ENCODE measurements at places on chromosomes 6 and 20.

DNA sequence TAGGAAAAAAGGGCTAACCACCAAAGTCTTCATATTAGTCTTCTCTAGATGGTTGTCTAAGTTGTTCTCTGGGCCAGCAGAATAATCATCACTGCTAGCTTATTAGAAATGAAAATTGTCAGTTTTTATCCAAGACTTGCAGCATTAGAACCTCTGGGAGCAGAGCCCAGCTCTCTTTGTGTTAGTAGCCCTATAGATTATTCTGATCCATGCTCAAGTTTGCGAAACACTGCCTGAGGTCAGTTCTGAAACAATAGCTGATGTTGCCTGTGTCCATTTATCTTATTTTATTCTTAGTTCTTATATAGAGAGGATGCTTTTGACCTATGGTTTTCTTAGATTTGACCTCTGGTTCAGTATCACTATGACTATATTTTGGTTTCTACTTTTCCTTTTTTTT is 66.9 kb downstream of the BCKDHB start:
- DNase-seq, result no peak

DNA sequence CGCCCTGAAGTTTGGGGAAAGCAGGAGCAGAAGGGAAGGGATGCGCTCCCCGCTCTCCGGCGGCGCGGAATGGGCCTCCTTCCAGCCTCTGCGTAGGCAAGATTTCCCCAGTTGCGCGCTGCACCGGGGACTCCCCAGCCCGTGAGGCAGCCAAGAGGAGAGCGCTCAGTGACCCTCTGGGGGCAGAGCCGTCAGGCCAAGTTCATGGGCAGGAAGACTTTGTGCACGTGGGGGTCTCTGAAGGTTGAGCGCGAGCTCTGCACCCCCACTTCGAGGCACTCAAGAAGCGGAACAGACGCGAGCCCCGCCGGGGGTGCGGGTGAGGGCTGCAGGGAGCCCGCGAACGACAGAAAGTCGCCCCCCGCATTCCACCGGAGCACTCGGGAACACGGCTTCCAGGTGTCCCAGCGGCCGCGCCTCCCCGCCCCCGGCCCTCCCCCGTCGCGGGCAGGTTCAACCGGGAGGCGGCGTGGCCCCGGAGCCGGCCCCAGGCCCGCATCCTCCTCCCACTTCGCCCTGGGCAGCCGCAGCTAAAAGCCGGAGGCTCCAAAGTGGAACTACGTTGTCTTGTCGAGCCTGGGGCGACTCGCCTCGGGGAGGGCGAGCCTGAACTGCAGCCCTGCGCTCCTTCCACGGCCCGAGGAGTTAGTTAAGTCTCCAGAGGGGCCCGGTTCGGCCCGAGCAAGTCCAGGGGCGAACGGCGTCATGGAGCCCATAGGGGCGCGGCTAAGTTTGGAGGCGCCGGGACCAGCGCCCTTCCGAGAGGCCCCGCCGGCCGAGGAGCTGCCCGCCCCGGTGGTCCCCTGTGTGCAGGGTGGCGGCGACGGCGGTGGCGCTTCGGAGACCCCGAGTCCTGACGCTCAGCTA is at the start of gene PPP1R3G:
Gene PPP1R3G, plus strand, starts transcription at position 561 of the 867 bp plus-strand sequence. Its CDS starts 145 bp downstream, at position 706.
- no peak for DNase-seq

DNA sequence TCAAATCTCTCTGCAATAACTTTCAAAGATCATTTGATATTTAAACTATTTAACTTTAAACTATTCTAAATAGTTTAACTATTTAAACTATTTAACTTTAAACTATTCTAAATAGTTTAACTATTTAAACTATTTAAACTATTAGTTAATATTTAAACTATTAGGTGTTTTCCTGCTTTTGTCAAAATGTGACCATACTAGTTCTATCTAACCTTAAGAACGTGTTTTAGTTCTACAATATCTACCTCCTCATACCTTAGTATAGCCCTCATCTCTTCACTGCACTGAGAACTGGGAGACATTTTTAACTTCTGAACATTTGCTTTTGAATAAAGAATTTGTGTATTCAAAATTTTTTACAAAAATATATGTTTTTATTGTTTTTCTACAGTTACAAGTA is 429.1 kb downstream of the ADGRB3 start:
- no peak for DNase-seq

DNA sequence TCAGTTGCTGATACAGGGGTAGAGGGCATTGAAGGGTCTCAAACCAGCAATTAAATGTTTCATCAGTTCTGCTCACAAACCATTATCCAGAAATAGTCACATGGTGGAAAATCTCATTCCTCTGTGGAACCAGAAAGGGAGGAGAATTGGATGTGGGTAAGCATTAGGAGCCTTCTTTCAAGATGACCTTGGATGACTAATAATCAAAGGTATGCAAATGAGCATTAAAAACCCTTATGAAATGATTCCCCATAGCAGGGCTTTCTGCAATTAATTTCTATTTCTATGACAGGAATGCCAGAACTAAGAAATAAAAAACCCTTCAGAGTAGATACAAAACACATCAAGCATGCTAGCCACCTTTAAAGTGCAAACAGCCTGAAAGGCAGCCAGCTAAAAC is 37.4 kb upstream of the HCRTR2 start:
- no peak for DNase-seq

DNA sequence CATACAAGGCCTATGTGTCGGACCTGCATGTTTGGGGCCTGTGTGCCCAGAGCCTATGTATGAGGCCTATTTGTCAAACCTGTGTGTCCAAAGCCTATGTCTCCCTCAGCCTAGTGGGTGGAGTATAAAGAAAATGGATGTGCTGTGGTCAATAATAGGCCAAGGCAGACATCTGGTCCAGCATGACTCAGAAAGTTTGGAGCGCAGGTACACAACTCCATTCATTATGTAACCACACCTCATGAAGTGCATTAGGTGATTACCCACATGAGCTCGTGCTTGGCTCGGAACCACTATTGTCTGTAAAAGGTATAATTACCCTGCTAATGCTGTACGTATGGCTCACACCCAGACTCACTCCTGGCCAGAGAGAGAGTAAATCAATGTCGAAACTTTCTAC is 302.4 kb upstream of the POU3F2 start:
- no peak for DNase-seq

DNA sequence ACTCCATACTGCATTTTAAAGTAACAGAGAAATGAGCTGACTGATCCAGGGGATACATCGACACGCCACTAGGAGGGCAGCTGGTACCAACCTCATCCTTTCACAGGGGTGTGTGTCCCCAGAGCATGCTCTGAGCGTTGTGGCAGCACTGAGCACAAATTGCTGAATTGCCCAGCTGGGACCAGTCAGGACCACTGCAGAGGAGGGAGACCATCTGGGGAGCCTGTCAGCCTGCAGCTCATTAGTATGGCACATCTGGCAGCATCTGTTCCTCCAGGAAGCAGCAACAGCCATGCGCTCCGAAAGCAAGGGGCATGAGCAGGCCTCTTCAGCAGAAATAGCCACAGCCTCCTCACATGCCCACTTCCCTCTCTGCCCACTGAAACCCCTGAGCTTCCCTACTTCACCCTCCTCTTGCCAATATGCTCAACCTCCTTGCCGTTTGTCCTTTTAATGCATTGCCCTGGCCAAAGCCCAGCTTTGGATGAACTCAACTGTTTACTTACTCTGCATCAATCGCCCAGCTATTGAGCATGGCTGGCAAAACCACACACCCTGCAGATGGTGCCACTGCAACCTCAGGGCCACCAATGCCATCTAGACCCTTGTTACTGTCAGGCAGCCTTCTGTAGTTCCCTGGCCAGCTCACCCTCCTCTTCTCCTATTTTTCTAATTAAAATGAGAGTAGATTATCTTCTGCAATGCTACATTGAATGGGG is 77.6 kb upstream of the NEDD9 start:
- DNase-seq, result no peak

GRCh38 chr6:133062696-133063306 is 178.4 kb upstream of the EYA4 start:
- DNase-seq, result no peak

GRCh38 chr6:136609873-136610706 is 59.9 kb upstream of the MAP7 start:
- peak; percentile 98 for DNase-seq

DNA sequence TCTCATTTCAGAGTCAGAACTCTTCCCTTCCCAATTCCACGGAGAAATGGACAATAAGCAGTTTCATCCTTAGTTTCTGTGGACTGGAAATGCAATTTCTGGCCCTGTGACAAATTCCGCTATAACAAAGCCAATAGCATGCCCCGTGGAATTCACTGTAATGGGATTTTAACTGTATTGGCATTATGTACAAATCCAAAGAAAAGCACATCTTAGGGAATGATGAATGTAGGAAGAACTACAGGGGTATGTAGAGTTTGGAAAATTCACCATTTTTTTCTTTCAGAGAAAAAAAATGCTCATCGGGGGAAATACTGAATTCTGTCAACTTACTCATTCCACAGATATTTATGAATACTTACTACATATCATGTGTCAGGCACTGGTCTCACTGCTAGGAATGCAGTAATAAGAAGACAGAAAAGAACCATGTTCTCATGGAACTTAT is 43.5 kb downstream of the KIF6 start:
- DNase-seq, result no peak

DNA sequence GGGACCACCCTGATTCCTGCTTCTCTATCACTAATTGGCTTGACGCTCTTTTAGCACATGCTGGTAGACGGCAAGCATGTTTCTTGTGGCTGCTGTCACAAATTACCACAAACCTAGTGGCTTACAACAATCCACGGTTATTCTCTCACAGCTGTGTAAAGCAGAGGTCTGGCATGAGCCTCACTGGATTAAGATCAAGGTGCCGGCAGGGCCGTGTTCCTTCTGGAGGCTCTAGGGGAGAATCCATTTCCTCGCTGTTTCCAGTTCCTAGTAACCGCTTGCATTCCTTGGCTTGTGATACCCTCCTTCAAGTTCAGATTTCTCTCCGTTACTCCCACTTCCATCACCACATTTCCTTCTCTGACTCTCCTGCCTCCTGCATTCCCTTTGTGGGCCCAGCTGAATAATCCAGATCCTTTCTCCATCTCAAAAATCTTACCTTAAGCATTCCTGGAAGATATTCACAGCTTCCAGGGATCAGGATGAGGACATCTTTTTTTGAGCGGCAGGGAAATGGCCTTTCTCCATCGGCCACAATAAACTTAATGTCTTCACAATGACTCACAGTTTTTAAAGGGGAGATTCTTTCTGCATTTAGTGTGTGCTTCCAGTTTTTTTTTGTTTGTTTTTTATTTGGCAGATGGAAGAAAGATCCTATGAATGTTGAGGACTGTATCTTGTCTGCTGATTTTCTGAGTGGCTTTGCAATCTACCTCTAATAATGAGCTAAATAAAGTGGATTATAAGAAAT is 39.9 kb downstream of the BMP6 start:
- DNase-seq, result no peak

- DNase-seq, result no peak
Observed at GRCh38 chr20:57869291-57869950, 159.6 kb upstream of the PMEPA1 start.

All from astrocyte of the cerebellum (primary cell).